Activated CD4-positive, alpha-beta T cell treated with anti-CD3 and anti-CD28 coated beads for 24 hours (primary cell): ENCODE measurements at places on chromosomes 7 and 10.

- no peak for DNase-seq
Observed at GRCh38 chr7:146865696-146866095, 749.1 kb downstream of the CNTNAP2 start.

- no peak for DNase-seq
Observed at GRCh38 chr10:7085913-7086589, 324.8 kb downstream of the SFMBT2 start.

DNA sequence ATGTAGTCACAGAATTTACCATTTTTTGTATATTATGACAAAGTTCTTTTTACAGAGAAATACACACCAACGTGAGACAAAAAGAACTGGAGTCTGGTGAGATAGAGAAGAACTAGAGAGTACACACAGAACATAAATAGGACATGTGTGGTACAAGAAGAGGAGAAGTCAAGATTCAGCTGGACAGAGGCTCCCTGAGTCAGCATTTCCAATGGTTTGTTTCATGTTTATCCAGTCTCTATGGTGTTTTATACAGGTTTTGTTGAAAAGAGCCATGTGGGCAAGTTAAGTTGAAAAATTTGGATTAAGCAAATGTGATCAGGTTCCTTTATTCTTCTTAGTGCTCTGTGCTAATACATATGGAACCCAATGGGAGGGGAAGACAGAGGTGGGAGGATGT is 105.5 kb upstream of the AKR1E2 start:
- DNase-seq: no peak

GRCh38 chr7:128792471-128793180 is 858 bp downstream of the CCDC136 start:
- DNase-seq: no peak

DNA sequence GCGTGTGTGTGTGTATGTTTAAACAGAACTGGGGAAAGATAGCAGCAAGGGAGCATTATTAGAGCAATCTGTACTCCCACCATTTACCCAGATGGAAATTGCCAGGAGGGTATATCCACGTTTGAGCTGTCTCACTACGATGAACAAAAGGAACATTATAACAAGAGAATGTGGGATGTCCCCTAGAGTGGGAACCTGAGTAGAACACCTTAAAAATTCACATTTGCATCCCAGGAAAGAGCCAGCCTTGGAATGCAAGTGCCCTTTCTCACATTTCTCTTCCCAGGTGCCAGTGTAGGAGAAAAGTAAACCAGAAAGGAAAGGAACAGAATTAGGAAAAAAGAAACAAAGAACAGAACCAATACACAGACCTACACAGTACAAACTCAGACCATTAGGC is 95.3 kb upstream of the PTPRZ1 start:
- DNase-seq: no peak

GRCh38 chr7:148699024-148699781 is 500 bp downstream of the CUL1 start:
- peak; percentile 24 for DNase-seq

DNA sequence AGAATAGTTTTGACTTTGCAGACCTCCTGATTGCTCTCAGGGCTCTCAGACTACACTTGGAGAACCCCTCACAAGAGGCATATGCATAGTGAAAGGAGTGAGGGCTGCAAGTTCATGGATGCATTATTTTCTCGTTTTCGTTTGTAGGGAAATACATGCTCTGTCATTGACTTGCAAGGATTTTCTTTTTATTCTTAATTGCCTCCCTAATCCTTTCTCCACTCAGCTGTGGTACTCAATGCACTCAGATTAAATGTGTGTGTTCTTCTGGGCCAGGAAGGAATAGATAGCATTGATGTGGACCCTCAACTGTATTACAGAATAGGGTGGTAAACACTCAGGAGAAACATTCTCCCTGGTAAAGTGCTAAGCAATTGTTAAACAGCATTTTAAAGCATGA is 188.7 kb downstream of the CACNB2 start:
- no peak for DNase-seq

DNA sequence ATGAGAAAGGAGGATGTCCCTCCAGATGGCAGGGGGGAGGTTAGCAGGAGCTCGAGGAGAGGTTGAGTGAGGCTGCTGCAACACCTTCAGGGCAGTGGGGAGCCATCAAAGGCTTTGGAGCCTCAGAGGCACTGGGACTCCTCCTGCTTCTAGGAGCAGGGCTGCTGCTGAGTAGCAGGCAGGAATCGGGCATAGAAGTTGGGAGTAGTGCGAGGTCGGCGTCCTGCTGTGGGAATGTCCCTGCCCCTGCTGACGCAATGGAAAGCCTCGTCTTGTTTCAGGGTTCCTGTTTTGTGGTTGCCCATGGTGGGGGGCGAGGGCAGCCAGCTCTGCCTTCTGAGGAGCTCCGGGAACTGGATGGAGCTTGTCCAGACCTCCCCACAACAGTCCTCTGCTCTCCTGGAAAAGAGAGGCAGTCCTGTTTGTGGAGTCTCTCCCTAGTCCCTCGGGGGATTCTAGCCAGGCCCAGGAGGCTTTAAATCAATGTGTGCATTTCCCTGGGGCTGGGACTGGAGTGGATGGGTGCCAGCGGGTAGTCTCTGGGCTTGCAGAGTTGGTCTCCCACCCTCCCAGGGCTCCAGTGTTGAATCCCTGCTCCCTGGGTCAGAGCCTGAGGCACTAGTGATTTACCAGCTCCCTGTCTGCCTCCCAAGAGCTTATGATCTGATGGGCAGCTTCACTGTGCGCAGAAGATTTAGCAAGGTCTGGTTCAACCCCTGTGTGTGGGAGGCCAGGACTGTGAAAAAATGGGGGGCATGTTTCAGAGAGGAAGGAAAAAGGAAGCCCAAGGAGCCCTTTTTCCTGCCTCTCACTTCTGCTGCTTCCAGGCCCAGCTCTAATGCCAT is 98.7 kb upstream of the PPIF start:
- no peak for DNase-seq

- DNase-seq: no peak
Observed at GRCh38 chr10:125980521-125981035, 84.2 kb downstream of the FANK1 start.

DNA sequence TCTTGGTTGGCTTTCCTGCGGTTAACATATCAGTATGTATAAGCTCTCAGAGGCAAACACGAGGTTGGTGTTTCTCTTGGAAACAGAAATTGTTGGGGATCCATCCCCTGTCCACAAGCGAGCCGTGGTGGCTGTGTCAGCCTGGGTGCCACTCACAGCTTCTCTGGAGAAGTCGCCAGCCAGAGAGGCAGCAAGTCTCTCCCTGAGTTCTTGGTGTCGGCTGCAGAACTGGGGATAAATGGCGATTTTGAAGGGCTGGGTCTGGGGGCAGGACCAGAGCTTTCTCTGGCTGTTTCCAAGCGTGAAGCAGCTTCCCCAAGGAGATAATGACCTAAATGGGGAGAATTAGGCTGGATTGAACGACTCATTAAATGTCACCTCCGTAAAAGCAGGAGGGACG is 335.3 kb downstream of the GLRX3 start:
- no peak for DNase-seq

- no peak for DNase-seq
Observed at GRCh38 chr10:54057357-54057756, 743.7 kb downstream of the PCDH15 start.

DNA sequence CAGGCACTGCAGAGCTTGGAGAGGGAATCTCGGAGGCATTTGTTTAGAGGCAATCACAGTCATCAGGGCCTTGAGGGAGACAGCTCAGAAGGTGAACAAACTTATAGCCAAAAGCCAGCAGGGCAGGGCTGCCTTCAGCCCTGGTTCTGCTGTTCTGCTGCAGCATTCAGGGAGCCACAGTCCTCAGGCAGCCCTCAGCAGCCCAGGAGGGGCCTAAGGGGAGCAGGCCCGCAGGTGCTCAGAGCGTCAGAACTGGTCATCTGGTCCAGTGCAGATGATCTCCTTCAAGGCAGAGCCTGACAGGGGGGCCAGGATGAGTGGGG is 84.7 kb downstream of the ARHGAP22 start:
- DNase-seq: no peak

DNA sequence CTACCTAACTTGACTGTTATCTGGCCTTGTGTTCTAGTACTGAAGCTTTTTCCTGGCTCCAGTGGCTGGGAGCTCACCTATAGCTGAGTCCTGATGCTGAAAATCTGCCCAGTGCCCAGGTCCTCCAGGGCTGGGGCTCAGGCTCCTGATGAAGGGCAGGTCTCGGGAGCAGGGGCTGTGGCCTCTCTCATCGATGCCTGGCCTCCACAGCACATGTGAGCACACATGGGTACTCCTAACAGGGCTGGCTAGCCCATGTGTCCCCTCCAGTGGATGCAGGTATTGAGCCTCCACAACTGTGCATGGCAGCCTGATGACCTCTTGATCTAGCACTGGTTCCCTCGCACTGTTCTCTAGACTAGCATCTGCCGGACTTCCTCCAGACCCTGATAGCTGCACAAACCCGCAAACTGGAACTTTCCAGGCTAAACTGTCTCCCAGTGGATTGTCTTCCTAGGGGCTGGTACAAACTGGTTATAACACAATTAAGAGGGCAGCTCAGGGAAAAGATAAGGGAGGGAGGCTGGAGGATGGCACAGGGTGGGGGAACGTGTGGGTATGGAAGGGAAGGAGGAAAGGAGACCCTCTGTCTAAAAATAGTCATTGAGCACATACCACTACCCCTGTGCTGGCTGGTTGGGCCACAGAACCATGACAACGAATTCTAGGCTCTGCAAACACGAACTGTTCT is 35.1 kb downstream of the PLAC9 start:
- no peak for DNase-seq

DNA sequence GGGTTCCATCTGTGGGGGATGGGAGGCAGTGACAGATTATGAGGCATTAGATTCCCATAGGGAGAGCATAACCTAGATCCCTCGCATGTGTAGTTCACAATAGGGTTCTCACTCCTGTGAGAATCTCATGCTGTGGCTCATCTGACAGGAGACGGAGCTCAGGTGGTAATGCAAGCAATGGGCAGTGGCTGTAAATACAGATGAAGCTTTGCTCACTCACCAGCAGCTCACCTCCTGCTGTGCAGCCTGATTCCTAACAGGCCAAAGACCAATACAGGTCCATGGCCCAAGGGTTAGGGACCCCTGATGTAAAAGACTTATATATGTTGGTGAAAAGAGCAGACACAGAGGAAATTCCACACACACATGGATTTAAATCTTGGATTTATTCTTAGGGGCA is 370.2 kb downstream of the NRG3 start:
- DNase-seq: no peak

DNA sequence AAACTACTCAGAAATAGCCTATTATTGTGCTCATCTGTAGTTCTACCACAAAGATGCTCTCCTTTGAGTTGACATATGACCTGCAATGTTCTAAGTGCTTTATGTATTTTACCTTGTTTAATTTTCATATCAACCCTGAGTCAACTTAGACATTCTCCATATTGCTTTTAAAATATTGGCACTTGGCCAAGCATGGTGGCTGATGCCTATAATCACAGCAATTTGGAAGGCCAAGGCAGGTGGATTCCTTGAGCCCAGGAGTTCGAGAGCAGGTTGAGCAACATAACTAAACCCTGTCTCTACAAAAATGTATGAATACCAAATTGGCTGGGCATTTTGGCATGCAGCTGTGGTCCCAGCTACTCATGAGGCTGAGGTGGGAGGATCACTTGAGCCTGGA is 50.6 kb downstream of the PRKG1 start:
- no peak for DNase-seq

GRCh38 chr10:79361726-79362397 is 14.6 kb downstream of the PPIF start:
- DNase-seq: no peak
